Stimulated activated CD4-positive, alpha-beta T cell treated with anti-CD3 and anti-CD28 coated beads, Interleukin-2, amount 100 ng/mL, for 24 hours (primary cell): ENCODE measurements at places on chromosomes 5 and 9.

DNA sequence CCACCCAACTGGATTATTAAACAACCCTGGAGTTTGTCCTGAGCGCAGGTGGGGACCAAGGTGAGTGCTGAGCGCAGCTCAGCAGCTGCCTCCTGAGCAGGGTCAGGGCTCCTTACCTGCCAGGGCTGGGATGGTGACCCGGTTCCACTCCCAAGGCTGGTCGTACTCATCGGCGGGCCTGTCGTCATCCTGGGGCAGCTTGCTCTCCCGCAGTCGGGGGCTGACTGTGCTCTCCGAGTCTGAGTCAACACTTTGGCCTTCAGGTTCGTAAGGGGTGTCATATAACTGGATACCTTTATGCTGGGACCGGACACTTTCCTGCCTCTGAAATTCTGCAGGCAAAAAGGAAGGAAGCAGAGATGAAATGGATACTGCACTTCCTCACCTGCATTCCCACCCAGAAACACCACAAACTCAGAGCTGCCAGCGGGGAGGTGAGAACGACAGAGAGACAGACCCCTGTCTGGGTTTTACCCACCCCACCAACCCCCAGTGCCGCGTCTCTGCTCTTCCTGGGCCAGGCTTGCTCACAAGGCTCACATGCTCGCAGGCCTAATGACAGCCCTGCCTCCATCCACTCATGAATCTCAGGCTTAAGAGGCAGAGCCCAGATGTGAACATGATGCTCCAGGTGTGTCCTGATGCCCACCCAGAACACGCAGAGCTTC lies 70.7 kb upstream of the SLC25A51 start:
- DNase-seq: no peak

DNA sequence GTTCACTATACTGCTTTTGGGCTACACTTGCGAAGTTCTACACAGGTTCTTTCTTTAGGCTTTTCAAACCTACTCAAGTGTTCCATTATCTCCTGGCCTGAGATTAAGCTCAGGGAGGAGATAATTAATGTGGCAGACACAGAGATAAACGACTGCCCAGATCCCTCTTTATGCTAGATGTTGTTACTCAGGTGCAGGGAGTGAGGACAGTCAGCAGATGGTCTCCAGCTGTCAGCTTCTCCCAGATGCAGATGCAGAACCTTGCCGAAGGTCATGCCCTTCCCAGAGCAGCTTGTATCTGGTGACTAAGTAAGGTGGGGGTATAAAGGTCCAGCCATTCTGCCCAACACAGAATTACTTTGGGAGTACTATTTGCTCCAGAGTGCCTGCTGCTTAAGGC lies 166.2 kb downstream of the ZNF462 start:
- no peak for DNase-seq

DNA sequence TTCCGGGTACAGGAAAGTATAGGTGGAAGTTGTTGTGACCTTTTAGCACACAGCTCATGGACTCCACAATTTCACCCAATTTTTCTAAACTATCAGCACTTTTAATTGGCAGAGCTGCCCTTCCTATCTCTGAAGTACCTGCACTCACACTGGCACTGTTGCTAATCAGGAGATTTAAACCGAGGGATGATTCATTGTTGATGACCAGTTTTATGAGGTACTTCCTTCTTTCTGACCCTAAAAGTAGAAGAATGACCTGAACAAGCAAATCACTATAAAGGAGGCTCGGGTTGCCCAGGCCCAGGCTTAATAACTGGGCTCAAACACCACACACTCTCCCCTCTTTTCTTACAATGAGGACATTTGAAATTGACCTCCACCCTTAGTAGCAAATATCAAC lies 105.9 kb downstream of the KCNN2 start:
- no peak for DNase-seq

DNA sequence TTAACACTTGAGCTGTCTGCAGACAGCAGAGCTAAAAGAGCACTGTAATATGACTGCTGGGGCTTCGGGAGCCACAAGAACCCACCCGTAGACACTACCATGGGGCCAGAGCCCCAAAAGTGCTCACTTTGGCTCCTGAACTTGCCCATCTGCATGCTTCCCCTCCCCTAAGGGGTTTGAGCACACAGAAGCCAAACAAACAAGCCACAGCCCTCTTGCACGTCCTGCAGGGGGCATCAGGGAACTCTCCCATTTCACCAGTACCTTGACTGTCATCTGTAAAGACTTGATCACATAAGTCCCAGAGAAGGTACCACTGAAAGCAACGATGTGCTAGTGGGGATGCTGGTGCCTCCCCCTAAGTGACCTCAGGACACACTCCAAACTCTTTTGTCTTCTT lies 681.8 kb downstream of the SEMA5A start:
- DNase-seq: no peak

DNA sequence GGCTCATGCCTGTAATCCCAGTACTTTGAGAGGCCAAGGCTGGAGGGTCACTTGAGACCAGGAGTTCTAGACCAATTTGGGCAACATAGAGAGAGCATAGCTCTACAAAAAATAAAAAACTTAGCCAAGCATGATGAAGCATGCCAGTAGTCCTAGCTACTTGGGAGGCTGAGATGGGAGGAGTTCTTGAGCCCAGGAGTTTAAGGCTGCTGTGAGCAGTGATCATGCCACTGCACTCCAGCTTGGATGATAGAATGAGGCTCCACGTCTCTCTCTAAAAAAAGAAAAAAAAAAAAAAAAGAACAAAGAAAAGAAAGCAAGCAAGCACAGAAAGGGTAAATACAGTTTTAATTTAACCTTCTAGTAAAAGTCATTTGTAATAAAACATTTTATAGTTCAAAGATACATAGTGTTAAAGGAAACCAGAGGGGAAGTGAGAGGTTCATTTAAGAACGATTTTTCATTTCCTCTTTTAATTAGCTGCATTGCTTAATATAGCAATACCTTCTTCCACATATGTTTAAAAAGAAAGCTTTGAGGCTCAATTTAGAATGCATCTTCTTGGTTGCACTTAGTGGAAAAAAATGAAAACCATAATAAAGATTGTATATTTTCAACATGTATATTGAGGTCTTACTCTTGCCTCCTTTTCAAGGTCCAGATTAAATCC lies 14.9 kb downstream of the GAPT start:
- DNase-seq: no peak

DNA sequence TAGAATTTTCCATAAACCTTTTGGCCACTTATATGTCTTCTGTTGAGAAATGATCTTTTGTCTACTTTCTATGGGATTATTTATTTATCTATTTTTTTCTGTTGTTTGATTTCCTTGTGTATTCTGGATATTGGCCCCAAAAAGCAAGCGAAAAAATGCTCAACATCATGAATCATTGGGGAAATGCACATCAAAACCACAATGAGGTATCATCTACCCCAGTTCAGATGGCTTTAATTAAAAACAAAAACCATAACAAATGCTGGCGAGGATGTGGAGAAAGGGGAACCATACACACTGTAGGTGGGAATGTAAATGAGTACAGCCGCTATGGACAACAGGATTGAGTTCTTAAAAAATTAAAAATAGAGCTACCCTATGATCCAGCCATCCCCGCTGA lies 125.0 kb upstream of the LPCAT1 start:
- no peak for DNase-seq

DNA sequence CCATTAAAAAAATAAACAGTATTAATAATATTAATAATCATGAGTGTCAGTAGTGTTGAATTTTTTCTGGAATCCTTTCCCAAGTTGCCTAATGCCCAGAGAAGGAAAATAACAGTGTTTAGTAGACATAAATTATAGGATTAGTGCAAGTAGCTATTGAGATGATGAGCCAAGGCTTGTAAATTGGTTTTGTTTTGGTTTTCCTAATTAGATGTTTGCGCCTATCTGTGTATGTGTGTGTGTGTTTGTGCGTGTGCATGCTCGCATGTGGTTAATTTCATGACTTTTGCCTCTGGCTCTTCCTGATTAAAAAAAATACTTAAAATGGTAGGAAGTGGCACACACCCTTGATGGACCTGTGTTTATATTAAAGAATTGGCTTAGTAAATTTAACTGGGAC lies 55.4 kb downstream of the FXN start:
- no peak for DNase-seq

- DNase-seq: no peak
These were observed 9.0 kb downstream of the PRRC2B start for GRCh38 chr9:131402738-131403492.

GRCh38 chr5:143318270-143318669 lies 85.2 kb downstream of the NR3C1 start:
- DNase-seq: no peak

DNA sequence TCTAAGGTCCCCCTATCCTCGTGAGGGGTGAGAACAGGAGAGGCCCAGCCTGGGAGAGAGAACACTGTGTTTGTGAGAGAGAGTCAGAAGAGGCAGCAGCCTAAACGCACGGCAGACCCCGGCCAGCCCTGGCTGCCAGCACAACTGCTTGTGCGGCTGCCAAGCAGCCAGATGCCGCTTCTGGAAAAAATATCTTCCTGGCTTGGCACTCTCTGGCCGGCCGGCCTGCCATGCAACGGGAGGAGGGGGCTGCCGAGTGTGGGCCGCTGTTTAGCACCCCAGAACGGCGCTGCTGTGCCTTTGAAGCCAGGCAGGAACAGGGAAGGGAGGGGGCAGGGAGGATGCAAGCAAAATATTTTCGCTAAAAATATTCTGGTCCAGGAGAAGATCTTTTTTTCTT lies 105.0 kb downstream of the FGF18 start:
- no peak for DNase-seq

DNA sequence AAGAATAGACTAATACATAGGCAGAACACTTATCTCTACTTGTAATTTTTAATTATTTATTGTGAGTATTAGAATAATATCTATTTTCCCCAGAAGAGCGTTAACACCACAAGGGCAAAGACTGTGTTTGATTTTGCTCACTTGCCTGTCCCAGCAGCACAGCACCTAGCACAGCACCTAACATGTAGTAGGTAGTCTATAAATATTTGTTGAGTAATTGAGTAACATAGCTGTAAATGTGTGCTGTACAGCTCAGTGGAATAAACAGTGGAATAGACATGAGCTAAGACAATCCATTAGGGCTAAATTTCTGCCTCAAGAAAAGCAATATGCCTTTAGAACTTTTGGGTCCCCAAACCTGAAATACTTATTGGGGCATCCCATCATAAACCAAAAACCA lies 49.3 kb upstream of the VCAN start:
- DNase-seq: no peak

- no peak for DNase-seq
These were observed 32.6 kb downstream of the CD180 start for GRCh38 chr5:67163863-67164595.

DNA sequence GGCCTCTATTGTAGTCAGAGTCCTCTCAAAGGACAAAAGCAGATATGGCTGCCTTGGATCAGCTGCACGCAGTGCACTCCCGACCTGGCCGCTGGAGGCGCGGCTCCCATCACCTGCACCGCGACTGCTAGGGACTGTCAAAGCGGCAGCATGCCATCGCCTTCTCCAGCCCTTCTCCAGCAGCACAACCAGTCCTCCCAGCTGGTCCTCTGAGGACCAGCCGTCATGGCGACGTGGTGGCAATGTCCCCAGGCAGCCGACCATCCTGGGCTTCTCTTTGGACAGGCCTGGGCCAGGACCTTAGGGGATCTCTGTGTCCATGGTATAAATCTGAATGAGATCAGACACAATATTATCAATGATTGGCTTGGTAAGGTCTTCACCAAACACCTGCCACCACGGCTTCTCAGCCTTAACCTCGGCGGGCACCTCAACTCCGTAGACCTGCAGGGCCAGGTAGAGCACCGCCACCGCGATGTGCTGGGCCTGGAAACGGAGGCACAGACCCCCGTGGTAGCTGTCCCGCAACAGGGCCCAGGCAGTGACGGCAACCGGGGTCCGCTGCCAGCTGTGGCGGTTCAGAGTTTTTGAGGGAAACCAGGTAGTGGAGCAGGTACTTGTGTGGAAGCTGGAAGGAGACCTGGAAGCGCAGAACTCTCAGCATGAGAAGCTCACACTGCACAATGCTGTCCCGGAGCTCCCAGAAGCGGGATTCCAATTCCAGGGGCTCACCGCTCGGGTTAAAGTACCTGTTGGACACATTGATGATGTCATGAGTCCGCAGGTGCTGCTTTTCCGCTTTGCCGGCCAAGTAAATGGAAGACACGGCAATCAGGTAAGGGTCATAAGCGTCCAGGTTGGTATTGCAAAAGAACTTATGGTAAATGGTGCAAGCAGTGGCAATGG lies 8.5 kb downstream of the DUSP1 start:
- DNase-seq: no peak

GRCh38 chr5:97042996-97043395 lies 99.4 kb downstream of the LIX1 start:
- DNase-seq: no peak

GRCh38 chr5:91457681-91458058 lies 74.6 kb upstream of the ARRDC3 start:
- DNase-seq: no peak

GRCh38 chr9:35734096-35734495 lies 1.6 kb downstream of the CREB3 start:
- no peak for DNase-seq

GRCh38 chr5:157956271-157956885 lies 97.4 kb upstream of the CLINT1 start:
- no peak for DNase-seq

DNA sequence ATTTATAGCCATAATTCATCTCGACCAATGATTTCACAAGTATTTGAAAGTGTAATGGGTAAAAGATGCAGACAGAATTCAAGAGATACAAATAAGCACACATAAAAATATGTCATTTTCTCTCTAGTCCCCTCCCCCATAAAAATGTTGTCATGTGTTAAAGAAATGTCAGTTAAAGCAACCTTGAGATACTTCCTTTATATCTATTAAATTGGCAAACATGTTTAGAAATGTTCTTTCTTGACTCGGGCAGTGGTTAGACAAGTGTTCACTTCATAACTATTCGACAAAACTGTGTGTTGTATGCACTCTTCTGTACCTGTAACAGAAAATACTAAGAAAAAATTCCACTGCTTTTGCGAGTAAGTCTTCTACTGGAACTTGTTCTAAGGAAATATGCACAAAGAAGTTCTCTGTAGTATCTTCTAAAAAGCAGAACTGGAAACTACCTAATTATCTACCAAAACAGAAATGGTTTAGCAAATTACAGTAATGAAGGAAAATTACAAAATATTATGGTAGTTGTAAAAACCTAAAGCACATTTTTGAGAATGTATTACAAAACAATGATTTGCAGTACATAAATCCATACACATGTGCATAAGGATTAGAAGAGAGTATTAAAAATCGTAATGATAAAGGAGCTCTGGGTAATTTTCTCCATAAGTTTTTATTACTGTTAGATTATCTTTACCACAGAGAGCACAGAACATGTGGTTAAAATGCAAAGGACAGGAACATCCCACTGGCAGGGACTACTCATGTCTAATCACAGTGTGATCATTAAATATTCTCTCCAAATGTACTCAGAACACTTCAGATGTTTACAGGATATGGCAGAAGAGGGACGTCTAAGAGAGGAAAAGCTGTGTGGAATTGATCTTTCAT lies 35.9 kb downstream of the FBXW2 start:
- DNase-seq: no peak

GRCh38 chr5:178637356-178638074 lies 10.7 kb upstream of the CLK4 start:
- DNase-seq: no peak

DNA sequence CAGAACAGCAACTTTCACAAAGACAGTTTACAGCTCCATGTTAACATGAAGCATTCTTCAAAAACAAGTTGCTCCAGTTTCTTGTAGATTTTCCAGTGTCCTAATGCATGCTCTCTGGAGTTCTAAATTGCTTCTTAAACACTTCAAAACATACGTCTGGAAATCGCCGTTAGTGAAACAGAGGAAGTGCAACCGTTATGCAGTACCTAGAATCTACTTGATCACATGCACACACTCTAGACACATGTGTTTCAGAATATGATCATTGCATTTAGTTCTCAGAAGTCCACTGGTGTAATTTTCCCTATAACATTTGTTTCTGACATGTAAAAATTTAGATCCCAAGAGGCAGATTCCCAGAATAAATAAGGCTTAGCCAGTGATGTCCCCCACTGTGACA lies 41.1 kb upstream of the RUFY1 start:
- DNase-seq: no peak
